Right cardiac atrium (tissue), 5 donors: ENCODE measurements at places on chromosomes 3 and 15. TPM values are rescaled to one million over a fixed set of nuclear protein-coding genes. Genes with fewer than 3 reads are reported as not detected.

The CGNL1 gene
- total RNA-seq = 57.0 TPM

The B3GNT5 gene
- total RNA-seq = 2.2 TPM

The CNTN6 gene
- total RNA-seq = 0.72 TPM

DNA sequence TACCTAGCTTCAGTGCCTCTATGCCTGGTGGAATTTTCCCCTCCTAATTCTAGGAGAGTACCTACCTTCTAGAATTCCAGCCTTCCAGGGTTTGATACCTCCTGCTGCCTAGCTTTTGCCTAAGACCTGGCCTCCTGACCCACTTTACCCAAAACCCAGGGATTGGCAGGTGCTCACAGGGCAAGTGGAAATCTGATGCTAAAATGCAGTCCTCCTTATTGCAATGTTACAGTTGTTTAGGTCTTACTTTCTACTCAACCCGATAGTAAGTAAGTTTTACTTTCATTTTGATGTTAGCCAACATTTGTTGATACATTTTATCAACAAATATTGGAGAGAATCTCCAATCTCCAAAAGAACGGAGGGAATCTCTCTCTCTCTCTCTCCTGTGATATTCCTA lies 275.9 kb downstream of the DOCK3 start:
- DNase-seq = no peak

DNA sequence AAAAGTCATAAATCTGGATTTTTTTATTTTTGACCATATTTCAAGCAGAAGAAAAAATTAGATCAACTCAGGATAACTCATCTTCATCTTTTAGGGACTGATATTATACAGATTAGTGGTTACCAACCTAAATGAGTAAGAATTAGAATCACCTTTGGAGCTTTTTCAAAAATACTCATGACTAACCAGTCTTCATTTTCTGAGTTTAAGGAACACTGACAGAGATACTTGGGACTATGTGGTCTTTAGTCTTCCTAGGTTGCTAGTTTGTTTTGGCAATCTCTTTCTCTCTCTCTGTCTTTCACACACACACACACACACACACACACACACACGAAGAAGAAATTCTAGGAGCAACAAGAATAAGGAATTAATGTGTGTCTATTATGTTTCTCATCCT lies 50.1 kb downstream of the TMOD3 start:
- no peak for DNase-seq
